ENCODE measurements at places on chromosomes 2 and 18. TPM values are rescaled to one million over a fixed set of nuclear protein-coding genes. Genes with fewer than 3 reads are reported as not detected.

GRCh38 chr18:62925031-62925688 lies 209.8 kb downstream of the PHLPP1 start:
- DNase-seq, result no peak

DNA sequence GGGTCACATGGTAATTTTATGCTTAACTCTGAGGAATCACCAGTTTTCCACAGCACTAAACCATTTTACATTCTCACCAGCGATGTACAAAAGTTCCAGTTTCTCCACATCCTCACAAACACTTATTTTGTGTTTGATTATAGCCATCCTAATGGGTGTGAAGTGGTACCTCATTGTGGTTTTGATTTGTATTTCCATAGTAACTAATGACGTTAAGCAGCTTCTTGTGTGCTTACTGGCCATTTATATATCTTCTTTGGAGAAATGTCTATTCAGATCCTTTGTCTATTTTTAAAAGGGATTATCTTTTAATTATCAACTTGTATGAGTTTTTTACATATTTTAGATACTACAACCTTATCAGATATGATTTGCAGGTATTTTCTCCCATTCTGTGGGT lies 42.0 kb downstream of the CCDC150 start:
- DNase-seq, result no peak

- no peak for DNase-seq
These were observed 70.6 kb upstream of the PPM1B start for GRCh38 chr2:44098050-44098449.

GPR55 gene
- total RNA-seq, result 0.84 TPM

FAM210A gene
- 2.1 TPM for total RNA-seq

MYOM1 gene
- 3.6 TPM for total RNA-seq

TMEM247 gene
- total RNA-seq, result not detected

ESPNL gene
- not detected for total RNA-seq
